Stimulated activated CD8-positive, alpha-beta memory T cell treated with anti-CD3 and anti-CD28 coated beads, Interleukin-15, amount 100 ng/mL, for 4 hours (primary cell): ENCODE measurements at places on chromosomes 11 and 22.

DNA sequence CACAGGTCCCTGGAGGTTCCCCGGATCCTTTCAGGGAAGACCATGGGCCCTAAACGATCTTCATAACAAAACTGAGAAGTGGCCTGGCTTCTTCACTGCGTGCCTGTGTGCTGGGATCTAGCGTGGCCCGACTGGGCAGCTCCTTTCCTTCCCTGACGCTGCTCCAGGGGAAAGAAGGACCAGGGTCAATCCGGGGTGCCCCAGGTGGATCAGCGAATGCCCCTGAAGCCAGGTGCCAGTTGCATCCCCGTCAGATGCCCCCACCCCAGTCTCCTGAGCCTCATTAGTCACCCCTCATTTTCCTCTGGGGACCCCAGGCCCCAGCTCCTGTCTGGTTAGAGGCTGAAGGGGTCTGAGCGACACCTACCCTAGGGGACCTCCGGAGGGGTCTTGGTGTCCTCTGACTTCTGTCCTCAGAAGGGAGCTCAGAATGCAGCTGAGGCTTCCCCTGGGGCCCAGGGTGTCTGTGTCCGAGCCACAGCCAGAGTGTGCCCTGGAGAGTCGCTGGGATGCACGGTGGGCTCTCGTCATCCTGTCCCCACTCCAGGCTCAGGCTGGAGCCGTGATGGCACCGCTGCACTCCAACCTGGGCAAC lies 18.7 kb upstream of the MUC6 start:
- no peak for DNase-seq

GRCh38 chr11:17986007-17986710 lies 26.7 kb downstream of the SERGEF start:
- no peak for DNase-seq

- DNase-seq, result no peak
These were observed 1.5 kb downstream of the ZNRF3 start for GRCh38 chr22:28884747-28885350.

- DNase-seq, result no peak
These were observed 20.6 kb downstream of the STARD10 start for GRCh38 chr11:72773291-72773690.

DNA sequence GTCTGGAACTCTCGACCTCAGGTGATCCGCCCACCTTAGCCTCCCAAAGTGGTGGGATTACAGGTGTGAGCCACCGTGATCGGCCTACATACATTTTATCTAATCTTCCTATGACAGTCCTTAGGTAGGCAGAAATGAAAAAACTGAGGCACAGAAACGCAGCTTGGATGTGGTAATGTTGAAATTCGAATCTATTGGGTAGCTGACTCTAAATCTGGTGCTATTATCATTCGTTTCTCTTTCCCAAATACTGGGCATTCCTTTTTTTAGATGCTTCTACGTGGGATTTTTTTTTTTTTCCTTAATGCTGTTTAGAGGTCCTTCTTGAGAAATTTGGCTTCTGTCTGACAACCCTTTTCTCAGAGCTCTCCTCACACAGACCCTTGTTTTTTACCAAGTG lies 41.5 kb downstream of the FCHSD2 start:
- DNase-seq, result no peak

DNA sequence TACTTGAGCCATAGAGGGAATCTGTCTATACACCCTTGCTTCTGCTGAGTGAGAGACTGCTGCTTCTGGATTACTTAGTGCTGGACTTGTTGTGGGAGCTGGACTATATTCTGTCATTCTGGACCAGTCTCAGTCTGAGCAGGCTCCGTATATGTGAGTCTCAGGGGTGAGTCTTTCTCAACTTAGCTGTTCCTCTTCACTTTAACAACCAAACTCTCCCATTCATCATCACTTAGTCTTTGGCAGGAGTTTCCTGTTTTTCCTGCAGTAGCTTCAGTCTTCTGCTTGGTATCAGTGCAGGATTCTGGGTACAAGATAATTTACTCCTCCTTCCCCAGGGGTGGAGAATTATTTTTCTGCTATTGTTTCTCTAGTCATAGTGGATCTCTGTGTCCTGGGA lies 779.5 kb downstream of the METTL15 start:
- no peak for DNase-seq

GRCh38 chr11:41222236-41222635 lies 237.2 kb downstream of the LRRC4C start:
- DNase-seq, result no peak

- no peak for DNase-seq
These were observed 610.0 kb upstream of the CADM1 start for GRCh38 chr11:116114198-116114651.

DNA sequence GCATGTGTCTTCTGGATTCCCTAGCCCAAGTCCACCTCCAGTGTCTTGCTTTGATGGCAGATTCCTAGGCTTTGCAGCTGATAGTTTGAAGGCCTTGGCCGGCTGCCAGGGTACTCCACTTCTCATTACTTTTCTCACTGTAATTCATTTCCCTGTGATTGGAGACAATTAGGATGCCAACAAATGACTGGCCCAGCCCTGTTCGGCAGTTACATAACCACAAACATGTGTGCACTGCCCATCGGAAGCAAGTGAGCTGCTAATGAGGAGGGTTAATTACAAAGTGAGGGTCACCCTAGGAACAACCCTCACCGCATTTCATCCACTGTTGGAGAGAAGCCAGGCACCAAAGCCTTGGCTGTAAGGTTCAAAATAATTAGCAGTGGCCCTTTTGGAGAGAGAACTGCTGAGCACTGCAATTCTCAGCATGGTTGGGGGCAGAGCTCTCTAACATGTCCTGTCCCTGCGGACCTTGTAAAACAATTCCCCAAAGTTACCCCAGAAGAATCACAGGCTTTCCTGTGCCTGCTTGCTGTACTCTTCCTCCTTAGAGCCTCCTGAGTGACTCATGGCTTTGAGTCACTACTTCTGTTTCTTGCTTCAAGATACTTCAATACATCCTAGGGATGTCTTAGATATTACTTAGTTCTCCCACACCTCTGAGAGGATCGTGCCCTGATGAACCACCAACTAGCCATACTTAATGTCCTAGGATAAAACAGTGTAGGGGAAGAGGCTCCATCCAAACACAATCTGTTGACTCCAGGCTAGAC lies 109.7 kb upstream of the GALNT18 start:
- no peak for DNase-seq

GRCh38 chr11:134126217-134126822 lies 57.4 kb downstream of the JAM3 start:
- DNase-seq, result no peak

- DNase-seq, result no peak
These were observed 14.8 kb upstream of the RASD2 start for GRCh38 chr22:35525687-35526332.

DNA sequence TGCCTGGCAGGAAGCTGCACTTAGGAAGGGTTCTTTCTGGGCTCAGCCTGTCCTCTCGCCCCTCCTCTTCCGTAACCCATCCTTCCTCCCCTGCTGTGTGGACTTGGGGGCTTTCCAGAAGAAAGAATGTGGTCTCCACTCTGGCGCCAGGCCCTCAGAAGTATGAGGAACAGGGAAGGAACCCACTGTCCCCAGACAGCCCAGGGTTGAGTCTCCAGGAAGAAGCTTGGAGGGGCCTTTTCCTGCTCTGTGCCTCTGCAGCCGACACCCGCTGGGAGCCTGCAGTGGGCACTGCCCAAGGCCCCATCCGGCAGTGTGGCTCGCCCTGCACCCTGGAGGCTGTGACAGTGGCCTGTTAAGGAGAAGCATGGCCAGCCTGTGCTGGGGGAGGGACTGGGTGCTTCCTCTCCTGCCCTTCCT lies 112.6 kb downstream of the ST3GAL4 start:
- DNase-seq, result no peak

DNA sequence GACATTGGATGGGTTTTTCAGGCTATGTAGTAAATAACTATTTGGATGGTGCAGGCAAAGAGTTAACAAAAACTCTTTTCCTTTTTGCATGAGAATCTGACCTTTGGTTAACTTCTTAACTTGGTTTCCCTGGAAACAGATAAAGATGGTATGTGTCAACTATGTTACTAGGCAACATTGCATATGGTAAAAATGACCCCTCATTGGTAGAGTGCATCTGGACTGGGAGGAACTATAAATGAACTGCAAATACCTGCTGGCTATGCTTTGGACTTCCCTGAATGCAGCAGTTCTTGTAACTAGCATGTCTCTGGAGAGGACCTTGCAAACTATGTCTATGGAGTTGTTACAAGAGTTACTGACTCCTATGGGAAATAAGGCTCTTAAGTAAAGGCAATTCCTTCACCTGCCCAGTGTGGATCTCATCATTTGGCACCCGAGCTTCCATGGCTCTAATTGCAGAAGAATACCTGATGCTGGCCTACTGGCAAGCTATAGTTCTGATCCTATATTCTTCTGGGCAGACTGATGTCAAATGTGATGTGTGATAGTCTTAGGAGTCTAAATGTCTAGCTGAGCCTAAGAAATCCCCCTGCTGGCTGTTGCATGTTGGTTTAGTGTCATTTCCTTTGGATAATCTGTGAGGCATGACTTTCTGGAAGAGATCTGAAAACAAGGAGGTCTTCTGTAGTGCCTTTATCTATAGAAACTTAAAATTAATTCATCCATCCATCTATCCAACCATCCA lies 126.7 kb upstream of the MTMR2 start:
- no peak for DNase-seq

DNA sequence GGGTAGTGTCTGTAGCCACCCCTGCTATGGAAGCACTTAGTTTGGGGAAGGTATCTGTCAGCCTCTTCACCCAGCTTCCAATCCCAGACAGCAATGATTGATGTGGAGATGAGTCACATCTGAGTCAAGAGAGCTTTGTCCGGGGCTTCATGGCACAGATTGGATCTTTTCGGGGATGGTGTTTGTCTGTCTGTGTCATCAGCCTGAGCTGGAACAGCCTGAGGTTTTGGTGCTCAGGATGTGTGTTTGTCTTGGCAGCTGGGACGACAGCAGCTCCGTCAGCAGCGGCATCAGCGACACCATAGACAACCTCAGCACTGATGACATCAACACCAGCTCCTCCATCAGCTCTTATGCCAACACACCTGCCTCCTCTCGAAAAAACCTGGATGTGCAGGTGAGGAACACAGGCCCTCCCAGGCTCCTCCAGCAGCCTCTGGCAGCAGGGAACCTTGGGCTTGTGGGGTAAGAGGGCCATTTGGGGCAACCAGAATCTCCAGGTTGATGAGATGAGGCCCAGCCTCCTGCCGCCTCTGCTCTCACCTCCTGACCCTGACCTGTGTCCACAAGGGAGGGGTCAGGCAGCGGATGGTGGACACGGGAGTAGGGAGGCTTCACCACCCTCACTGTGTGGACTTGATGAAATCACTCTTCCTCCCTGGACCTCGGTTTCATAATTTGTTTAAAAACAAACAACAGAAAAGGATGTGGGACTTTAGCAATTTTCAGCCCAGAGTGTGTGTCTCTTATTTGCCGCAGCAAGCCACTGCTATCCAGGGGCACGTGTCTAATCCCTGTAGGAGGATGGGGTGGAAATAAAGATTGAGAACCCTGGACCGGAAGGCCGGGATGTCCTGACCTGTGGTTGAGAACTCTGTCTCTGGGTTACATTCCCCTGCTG lies 124.3 kb downstream of the DBX1 start:
- DNase-seq, result no peak

GRCh38 chr11:72668629-72669347 lies 5.4 kb downstream of the PDE2A start:
- no peak for DNase-seq

- no peak for DNase-seq
These were observed 95.6 kb downstream of the UVRAG start for GRCh38 chr11:75910426-75911145.

GRCh38 chr11:106101819-106102218 lies 24.4 kb downstream of the AASDHPPT start:
- DNase-seq, result no peak

GRCh38 chr11:109972939-109973338 lies 120.3 kb upstream of the ZC3H12C start:
- DNase-seq, result no peak

DNA sequence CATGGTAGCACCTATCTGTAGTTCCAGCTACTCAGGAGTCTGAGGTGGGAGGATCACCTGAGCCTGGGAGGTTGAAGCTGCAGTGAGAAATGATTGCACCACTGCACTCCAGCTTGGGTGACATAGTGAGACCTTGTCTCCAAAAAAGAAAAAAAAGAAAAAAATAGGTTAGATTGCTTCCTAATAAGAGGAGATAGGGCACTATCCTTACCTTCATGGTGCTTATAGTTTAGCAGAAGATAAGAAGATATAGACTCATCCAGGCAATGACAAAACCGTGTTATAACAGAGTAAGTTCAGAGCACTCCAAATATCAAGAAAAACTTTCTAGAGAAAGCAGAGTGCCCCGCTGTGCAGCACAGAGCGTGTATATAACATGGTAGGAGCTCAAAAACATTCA lies 42.1 kb downstream of the RRP8 start:
- no peak for DNase-seq

DNA sequence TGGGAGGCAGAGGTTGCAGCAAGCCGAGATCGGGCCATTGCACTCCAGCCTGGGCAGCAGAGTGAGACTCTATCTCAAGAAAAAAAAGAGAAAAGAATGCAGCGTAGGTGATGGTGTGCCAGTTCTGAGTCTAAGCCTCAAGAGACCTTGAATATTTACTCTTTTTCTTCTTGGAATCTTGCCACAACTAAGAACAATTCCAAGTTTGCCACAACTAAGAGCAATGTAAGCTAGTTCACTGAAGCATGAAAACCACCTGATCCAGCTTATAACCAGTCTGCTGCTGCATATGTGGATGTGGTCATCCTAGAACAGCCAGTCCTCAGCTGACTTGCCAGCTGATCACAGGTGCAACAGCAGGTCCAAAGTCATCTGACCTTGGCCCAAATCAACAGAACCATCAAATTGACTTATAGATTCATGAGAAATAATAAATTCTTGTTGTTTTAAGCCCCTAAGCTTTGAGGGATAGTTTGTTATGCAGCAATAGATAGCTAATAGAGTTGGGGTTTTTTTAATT lies 25.4 kb upstream of the SEZ6L start:
- no peak for DNase-seq

- DNase-seq, result no peak
These were observed 6.0 kb upstream of the SYT7 start for GRCh38 chr11:61586792-61587430.

- DNase-seq, result no peak
These were observed 45.0 kb upstream of the MYH9 start for GRCh38 chr22:36432592-36433317.

- no peak for DNase-seq
These were observed 10.2 kb upstream of the NECTIN1 start for GRCh38 chr11:119739021-119739703.

- DNase-seq, result no peak
These were observed 9.3 kb upstream of the POU2AF1 start for GRCh38 chr11:111388420-111388819.
